ENCODE measurements at places on chromosomes 13 and 19. TPM values are rescaled to one million over a fixed set of nuclear protein-coding genes. Genes with fewer than 3 reads are reported as not detected.

DNA sequence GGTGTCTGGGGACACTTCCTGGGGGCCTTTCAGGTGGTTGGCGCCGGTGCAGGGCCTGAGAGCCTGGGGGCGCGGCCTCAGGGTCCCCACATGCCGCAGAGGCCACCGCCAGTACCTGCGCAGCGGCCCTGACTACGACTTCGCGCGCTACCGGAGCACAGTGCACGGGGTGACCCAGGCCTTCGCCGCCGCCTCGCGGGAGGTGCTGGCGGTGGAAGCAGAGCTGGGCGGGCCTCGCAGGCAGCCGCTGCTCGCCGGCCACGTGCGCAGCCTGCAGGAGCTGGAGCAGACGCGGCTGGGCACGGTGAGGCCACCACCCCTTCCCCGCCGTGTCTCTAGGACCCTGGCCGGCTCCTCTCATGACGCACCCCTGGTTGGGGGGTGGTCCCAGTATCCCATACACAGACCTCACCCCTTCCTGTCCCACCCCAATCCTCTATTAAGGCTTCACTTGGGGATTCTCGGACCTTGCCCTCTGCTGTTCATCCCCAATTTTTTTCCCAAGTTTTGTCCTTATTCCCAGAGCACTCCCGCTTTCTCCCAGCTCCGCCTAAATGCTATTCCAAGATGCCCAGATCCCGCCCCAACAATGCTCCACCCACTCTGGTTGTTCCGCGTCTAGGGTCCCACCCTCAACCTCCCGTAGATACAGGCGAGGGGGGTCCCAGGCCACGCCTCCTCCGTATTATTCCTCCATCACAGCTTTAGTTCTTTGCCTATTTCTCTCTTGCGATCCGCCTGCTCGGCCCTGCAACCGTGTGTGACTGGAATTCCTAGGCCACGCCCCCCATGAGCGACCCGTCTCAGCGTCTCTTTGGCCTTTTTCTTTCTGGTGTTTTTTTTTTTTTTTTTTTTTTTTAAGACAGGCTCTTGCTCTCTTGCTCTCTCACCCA, 1.0 kb downstream of the REX1BD start:
- peak overlapping the region; percentile 89 for H3K27ac ChIP-seq
- H3K36me3 ChIP-seq = peaks cover 10% of the 10 kb centered on the region
- peak; percentile 83 for DNase-seq

DNA sequence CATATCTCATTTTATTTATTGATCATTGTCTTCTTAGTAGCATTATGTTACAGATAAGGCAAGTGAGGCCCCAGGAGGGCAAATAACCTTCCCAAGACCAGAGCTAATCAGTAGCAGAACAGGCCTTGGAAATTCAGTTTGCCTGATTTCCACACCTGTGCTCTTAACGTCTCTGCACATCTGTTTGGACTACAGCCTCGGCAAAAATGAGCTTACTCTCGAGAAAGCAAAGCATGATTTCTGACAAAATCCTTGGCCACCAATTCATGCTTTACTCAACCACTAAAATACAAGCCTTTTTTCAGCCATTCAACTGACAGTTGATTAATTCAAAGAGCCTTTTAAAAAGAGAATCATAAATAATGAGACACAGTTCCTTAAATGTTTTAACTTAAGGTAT, 309.3 kb upstream of the HTR2A start:
- H3K36me3 ChIP-seq = no peaks in the 10 kb centered on the region
- no peaks in the 10 kb centered on the region for H3K4me1 ChIP-seq
- no peak for DNase-seq
- no peak overlapping the region for H3K4me3 ChIP-seq
- H3K27me3 ChIP-seq = no peaks in the 10 kb centered on the region
- H3K27ac ChIP-seq = no peak overlapping the region

DNA sequence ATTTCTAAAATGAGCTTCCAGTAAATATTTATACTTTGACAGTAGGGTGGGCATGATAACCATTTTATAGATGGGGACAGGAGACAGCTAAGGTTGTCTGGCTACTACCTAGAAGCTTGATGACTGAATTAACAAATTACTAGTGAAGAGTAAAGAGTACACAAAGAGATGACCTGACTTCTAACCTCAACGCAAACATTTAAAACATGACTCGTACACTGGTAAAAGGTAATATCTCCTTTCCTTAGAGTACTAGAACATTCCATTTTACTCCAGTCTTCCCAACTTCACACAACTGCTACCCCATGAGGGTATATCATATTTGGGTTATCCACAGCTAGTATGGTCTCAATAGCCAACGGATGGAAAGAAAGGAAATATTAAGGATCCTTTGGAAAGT, 258.9 kb downstream of the FOXO1 start:
- peak overlapping the region; percentile 26 for H3K27ac ChIP-seq
- H3K4me3 ChIP-seq = no peak overlapping the region
- no peaks in the 10 kb centered on the region for H3K36me3 ChIP-seq
- no peak for DNase-seq
- H3K27me3 ChIP-seq = no peaks in the 10 kb centered on the region

- peaks cover under 1% of the 10 kb centered on the region for H3K27me3 ChIP-seq
- no peak overlapping the region for H3K27ac ChIP-seq
- no peaks in the 10 kb centered on the region for H3K36me3 ChIP-seq
These were observed 4.3 kb downstream of the ZSCAN1 start for GRCh38 chr19:58037927-58038687.

- no peak overlapping the region for H3K27ac ChIP-seq
- H3K27me3 ChIP-seq = no peaks in the 10 kb centered on the region
- H3K4me3 ChIP-seq = no peak overlapping the region
- no peak for DNase-seq
These were observed 451.1 kb downstream of the FOXO1 start for GRCh38 chr13:40215311-40215710.

DNA sequence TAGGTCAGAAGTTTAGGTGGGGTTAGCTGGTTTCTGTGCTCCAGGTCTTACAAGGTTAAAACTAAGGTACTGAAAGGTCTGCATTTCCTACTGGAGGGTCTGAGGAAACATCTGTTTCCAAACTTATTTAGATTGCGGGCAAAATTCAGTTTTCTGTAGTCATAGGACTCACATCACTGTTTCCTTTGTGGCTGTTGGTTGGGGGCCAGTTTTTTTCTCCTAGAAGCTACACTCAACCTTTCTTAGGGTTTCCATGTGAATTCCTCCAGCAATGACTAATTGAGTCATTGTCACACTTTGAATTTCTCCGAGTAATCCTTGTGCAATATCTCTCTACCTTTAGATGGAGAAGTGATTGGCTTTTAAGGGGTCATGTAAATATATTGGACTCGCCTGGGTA, 773.4 kb upstream of the SLITRK1 start:
- no peak overlapping the region for H3K27ac ChIP-seq
- H3K4me3 ChIP-seq = no peak overlapping the region
- no peak for DNase-seq

DNA sequence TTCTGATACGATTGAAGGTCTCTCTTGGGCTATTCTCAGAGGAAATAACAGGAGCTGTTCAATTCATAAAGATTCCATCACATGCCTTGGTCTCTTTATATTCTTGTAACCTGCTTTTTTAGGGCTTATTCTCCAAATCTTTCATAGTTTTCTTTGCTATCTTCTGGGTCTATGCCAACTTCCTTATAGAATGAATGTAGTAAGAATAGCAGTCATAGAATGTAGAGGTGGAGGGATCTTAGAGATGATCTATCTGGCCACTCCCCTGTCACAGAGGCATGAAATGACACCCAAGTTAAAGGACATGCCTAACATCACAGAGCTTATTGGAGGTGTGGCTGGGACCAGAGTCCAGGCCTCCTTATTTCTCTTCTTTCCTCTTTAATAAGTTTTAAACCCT, 13.2 kb downstream of the LCP1 start:
- H3K4me3 ChIP-seq = no peak overlapping the region
- DNase-seq = no peak
- H3K4me1 ChIP-seq = peaks cover 82% of the 10 kb centered on the region
- H3K36me3 ChIP-seq = no peaks in the 10 kb centered on the region
- H3K27me3 ChIP-seq = no peaks in the 10 kb centered on the region

- DNase-seq = no peak
- H3K27me3 ChIP-seq = peaks cover 31% of the 10 kb centered on the region
- H3K4me1 ChIP-seq = no peaks in the 10 kb centered on the region
- H3K4me3 ChIP-seq = no peak overlapping the region
- H3K27ac ChIP-seq = no peak overlapping the region
These were observed 9.0 kb downstream of the SHANK1 start for GRCh38 chr19:50710612-50711011.

DNA sequence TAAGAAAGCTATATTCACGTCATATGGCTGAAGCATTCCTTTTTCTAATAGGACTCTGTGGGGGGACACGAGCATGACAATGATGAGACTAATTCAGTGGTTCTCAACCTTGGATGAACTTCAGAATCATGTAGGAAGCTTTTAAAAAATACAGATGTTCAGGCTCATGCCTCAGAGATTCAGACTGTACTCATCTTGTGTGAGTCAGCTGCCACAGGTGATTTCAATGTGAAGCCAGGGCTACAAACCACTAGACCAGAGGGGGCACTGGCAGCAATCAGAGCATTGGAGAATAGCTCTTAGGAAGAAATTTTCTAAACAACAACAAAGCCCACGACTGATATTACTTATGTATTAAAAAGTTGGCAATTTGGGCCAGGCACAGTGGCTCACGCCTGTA, 91.7 kb downstream of the SERP2 start:
- no peaks in the 10 kb centered on the region for H3K36me3 ChIP-seq
- no peak overlapping the region for H3K4me3 ChIP-seq
- no peaks in the 10 kb centered on the region for H3K4me1 ChIP-seq

SYT5 gene
- total RNA-seq = not detected

FPR1 gene
- 105 TPM for total RNA-seq

USHBP1 gene
- total RNA-seq = 8.2 TPM

CD70 gene
- 2.6 TPM for total RNA-seq

All from lower lobe of right lung (tissue), 2 donors.